ENCODE measurements at places on chromosomes 11 and 22.

- no peak overlapping the region for H3K4me3 ChIP-seq
- peaks cover 9% of the 10 kb centered on the region for H3K4me1 ChIP-seq
- H3K27ac ChIP-seq = no peak overlapping the region
- H3K36me3 ChIP-seq = no peaks in the 10 kb centered on the region
- no peak for DNase-seq
These were observed 1.4 kb downstream of the SLC5A1 start for GRCh38 chr22:32044477-32044876.

- H3K4me1 ChIP-seq = no peaks in the 10 kb centered on the region
- H3K36me3 ChIP-seq = no peaks in the 10 kb centered on the region
- no peak overlapping the region for H3K4me3 ChIP-seq
- no peak for DNase-seq
- no peaks in the 10 kb centered on the region for H3K27me3 ChIP-seq
These were observed 182.6 kb downstream of the LARGE1 start for GRCh38 chr22:33737662-33738061.

- no peak overlapping the region for H3K4me3 ChIP-seq
- peak; percentile 84 for DNase-seq
- no peaks in the 10 kb centered on the region for H3K36me3 ChIP-seq
- H3K27ac ChIP-seq = peak overlapping the region; percentile 24
These were observed 43.2 kb upstream of the DLAT start for GRCh38 chr11:111982019-111982464.

DNA sequence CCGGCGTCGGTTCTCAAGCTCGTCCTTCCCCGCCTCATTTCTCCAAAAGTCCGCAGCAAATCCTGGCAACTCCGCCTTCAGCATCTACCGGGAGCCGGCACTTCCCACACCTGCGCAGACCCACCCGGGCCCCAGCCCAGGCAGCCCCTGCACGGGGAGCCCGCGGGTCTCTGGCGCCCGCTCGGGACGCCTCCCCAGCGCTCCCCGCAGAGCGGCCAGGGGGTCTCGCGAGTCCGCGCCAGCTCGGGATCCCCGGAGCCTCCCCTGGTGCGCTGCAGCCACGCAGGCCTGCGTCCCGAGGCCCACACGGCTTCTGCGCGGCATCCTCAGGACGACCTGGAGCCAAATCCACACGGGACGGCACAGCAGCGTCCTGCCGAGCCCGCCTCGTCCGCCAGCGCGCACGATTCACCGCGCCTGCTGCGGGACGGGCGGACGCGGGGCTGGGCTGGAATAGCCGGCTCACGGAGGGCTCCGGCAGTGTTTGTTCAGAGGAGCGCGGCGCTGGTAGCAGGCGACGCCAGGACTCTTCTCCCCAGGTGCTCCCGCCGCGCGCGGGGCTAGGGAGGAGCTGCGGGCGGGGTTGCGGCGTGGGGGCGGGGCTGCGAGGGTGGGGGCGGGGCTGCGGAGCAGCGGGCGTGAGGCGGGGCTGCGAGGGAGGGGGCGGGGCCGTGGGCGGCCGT, 816 bp upstream of the PHRF1 start:
- no peak overlapping the region for H3K27ac ChIP-seq
- peak overlapping the region; percentile 97 for H3K4me3 ChIP-seq
- peaks cover 24% of the 10 kb centered on the region for H3K4me1 ChIP-seq

DNA sequence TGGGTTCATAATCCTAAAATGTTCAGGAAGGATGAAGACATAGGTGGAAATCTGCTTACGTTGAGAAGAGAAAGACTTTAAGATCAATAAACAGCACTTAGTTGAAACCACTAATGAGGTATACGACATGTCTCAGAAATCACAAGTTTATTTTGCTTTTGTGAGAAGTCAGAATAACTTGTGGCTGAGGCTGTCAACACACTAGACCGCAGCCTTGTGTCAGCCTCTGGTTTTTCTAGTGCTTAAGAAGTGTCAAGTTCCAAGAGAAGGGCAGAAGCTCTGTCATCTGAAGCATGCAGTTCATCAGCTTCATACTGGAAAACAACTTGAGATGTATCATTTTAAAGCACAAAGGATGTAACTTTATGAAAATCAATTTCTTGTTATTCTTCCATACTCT, 420.9 kb downstream of the METTL15 start:
- peaks cover 7% of the 10 kb centered on the region for H3K4me1 ChIP-seq
- no peak for DNase-seq
- H3K4me3 ChIP-seq = no peak overlapping the region
- no peaks in the 10 kb centered on the region for H3K27me3 ChIP-seq

DNA sequence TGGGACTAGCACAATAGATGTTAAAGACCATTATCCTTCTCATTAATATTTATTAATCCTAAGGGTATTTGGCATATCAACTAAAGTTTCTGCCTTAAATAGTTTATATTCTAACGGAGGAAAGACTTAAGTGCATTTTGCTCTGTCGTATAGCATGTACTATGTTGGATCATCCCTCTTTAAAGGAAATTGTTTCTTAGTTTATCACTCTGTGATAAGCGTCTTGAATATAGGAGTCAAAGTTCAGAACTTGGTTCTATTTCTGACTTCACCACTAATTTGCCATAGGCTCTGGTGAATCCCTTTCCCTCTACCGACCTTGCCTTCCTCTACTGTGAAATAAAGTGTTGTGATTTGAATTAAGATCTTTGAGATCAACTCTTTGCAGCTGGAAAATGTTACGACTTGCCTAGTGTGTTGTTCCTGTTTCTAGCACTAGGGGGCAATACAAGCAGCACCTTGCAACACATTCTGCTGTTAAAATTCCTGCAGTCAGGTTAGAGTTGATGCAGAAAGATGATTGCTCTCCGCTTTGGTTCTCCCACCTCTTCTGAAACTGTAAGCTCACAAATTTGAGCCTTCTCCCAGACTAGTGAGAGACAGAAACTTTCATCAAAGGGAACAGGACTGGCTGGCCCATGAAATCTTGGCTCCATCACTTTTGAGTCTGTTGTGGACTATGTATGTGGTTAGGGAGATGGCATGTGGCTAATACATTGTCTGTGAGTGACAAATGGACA, 27.8 kb upstream of the ZNRF3 start:
- H3K4me1 ChIP-seq = no peaks in the 10 kb centered on the region
- peak; percentile 72 for DNase-seq
- no peak overlapping the region for H3K27ac ChIP-seq
- H3K27me3 ChIP-seq = no peaks in the 10 kb centered on the region

- DNase-seq = peak; percentile 23
- H3K27ac ChIP-seq = no peak overlapping the region
- 0 out of 2 replicates have a peak, but pooled peaks cover 8% of the 10 kb centered on the region for H3K27me3 ChIP-seq
- H3K4me3 ChIP-seq = no peak overlapping the region
- H3K4me1 ChIP-seq = peaks cover 7% of the 10 kb centered on the region
These were observed 12.7 kb downstream of the PRG3 start for GRCh38 chr11:57368106-57368844.
